ENCODE measurements at places on chromosomes 4 and X.

GRCh38 chrX:13506574-13506973 lies 62.8 kb upstream of the EGFL6 start:
- DNase-seq, result peak; percentile 7

DNA sequence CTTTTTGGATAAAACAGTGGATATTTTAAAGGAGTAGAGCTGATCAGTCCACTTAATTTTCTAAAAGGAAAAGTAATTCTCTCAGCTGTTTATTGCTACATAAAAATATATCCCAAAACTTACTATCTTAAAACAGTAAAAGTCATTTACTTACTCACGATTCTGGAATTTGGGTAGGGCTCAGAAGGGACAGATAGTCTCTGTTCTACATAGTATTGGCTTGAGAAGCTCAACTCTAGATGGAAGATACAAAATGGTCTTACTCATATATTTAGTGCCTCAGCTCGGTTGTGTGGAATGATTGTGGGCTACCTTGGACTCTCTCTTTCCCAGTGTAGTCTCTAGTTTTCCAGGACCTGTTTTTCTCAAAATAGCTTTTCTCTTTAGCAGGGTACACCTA lies 691.5 kb upstream of the POU3F4 start:
- no peak for DNase-seq

- DNase-seq, result no peak
These were observed 54.5 kb downstream of the TRIM2 start for GRCh38 chr4:153258750-153259149.

DNA sequence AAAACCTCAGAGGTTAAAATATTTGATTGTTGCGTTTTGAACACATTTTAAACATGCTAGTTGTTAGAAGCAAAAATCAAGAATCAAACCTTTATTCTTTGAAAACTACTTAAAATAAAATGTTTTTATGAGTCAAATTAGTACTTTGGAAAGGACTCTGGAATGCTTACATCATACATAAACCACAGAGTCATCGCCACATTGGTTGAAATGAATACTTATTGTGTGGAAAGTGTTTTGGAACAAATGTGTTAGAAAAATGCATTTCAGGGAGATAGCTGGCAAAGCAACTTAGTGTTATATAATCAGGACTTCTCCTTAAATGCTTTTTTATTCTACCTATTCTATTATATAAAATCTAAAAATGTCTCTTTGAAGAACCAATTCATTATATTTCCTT lies 49.4 kb upstream of the CAMK2D start:
- no peak for DNase-seq

- no peak for DNase-seq
These were observed 18.8 kb upstream of the MXD4 start for GRCh38 chr4:2280531-2281300.

- no peak for DNase-seq
These were observed 60.9 kb downstream of the ADGRA3 start for GRCh38 chr4:22454955-22455354.

DNA sequence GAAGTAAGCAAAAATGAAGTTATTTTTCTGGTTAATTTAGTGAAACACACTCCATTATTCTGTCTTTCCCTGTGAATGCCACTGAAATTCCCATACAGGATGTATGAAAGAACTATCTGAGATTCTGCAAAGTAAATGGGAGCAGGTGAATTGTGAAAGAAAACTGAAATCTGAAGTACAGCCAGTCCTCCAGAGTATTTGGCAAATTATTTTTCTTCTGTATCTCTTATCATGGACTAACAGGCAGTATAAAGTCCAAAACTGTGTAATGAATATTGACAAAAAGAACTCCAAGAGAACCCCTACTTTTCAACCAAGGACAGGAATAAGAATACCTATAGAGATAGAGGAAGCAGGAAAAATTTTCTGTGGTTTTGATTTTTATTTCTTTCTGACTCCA lies 40.8 kb upstream of the AR start:
- DNase-seq, result no peak

- no peak for DNase-seq
These were observed 139.8 kb downstream of the PTTG2 start for GRCh38 chr4:38099908-38100407.

GRCh38 chr4:33841120-33841519 lies 2403.2 kb downstream of the ARAP2 start:
- DNase-seq, result no peak

- DNase-seq, result no peak
These were observed 462.2 kb downstream of the INPP4B start for GRCh38 chr4:142383800-142384470.

DNA sequence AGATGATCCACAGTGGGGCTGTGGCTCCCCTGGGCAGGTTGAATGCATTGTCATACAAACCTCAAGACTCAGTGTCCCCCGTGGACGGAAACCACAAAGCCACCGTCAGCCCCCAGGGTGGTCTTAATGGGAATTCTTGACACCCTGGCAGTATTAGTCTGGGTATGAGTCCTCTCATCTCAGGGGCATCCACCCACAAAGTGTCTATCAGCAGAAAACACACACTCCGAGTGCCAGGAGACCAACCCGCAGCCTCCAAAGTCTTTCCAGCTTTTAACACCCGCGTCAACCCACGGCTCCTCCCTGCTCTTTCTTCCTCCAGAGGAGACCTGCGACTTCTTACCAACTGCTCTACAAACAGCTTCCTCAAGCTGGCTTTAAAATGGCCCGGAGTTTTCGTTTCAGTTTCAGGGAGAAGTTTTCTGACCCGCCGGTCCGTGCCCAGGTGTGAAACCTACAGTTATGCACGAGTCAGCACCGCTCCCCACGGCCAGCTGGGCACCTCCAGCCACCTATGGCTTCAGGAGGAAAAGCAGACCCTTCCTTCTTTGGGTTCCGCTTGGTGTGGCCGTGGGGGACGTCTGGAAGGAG lies 14.4 kb upstream of the ASMTL start:
- no peak for DNase-seq

GRCh38 chr4:26840786-26841185 lies 19.9 kb upstream of the STIM2 start:
- no peak for DNase-seq

GRCh38 chrX:68511255-68511654 lies 12.4 kb downstream of the YIPF6 start:
- peak; percentile 9 for DNase-seq

DNA sequence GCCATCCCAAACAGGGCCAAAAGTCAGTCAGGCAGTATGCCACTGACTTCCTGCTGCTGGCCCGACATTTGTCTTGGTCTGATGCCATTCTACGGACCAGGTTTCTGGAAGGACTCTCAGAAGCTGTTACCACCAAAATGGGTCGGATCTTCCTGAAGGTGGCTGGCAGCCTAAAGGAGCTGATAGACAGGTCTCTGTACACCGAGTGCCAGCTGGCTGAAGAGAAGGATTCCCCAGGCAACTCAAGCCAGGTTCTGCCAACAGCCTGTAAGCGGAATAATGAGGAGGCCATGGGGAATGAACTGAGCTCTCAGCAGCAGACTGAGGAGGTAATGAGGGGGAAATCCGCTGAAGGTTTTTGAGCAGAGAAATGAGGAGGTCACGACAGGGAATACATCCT lies 95.7 kb downstream of the RTL9 start:
- no peak for DNase-seq

DNA sequence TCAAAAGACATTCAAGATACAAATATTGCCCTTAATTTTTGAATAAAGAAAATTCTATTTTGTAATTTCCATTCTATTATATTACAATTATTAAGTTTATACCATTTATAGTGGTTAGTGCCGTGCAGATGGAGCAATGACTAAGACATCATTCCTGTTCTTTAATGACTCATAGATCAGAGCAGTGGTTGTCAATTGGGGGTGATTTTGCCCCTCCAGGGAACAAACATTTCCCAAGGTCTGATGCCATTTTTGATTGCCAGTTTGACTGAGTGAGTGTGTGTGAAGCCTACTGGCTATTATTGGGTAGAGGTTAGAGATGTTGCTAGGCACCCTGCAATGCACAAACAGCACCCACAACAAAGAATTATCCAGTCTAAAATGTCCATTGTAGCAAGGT lies 97.9 kb upstream of the DDIT4L start:
- DNase-seq, result no peak

DNA sequence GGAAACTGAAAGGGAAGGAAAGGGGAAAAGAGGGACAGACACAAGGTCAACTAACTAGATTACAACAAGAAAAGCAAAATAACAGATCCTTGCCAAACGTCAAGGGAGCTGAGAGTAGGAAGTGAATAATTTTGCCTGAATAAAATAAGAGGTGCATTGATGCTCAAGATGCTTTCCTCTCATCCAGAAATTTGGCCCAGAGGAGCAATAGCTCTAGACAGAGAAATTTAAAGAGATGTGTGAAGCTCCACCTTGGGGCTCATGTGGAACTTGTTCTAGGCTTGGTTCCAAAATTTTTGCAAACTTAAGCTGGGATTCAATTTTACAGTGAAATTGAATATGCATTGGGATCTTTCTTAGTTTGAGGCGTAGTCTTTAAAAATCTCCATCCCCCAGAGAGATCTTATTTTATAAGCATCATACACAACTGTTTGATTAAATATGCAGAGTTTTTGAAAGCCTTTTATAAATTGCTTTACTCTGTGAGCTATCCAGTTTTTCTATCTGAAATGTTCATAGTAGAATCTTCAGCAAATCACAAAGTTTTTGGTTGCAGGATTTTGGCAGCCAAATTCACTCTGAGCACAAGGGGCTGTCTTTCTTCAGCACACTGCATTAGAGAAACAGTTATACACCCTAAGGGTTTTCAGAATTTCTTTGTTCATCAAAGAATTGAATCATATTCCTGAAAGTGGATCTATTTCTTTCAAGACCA lies 1159.5 kb downstream of the ADGRL3 start:
- no peak for DNase-seq

DNA sequence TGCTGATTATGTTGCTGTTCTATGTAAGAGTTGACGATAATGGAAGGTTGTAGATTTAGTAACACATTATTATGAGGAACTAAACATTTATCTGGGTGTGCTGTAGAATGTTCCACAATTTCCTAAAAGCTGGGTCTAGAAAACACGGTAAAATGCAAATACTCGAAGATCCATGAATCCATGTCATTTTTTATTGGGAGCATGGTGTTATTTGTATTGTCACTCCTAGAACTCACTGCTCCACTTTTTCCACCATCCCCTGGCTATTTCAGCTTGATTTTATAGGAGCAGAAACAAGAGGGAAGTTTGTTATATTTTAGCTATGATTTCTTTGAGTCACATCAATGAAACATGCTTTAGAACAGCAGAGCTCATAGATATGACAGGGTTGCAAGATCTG lies 155.0 kb upstream of the ANK2 start:
- no peak for DNase-seq

DNA sequence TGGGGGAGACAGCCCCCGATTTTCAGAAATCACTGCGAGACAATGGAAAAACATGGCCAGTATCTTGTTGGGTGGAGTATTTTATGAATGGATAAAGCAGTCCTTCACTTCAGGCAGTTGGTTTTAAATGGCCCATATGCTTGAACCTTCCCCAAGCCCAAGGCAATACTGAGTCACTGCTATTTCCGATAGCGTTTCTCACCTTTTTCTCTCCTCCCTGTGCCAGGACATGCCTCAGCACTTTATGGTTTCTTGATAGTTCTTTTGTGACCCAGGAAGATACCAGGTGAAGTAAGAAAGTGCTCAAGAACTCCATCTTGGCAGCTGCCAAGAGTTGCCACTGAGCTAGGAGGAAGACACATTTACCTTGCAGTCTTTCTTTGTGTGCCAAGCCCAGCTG lies 26.8 kb upstream of the ESX1 start:
- DNase-seq, result no peak

- no peak for DNase-seq
These were observed 11.0 kb upstream of the COL25A1 start for GRCh38 chr4:109313168-109314133.

GRCh38 chr4:7798178-7798995 lies 141.3 kb downstream of the AFAP1 start:
- DNase-seq, result no peak

DNA sequence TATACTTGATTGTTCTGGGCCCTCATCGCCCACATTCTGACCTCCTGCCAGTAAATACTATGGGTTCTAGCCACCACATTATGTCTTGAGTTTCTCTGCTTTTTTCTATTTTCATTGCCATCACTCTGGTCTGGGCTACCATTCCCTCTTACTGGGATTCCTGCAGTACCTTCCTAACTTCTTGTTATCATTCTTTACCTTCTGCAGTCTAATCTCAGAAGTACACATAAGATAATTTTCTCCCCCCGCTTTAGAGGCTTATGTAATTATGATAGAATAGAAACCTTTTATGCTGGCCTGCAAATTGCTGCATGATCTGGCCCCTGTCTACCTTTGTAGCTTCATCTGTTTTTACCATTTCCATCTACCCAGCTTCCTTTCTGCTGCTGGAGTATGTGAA lies 19.2 kb downstream of the STIM2 start:
- DNase-seq, result no peak

- DNase-seq, result no peak
These were observed 277.7 kb downstream of the ARAP2 start for GRCh38 chr4:35966566-35966965.

GRCh38 chr4:63233671-63234070 lies 1175.6 kb downstream of the TECRL start:
- no peak for DNase-seq

DNA sequence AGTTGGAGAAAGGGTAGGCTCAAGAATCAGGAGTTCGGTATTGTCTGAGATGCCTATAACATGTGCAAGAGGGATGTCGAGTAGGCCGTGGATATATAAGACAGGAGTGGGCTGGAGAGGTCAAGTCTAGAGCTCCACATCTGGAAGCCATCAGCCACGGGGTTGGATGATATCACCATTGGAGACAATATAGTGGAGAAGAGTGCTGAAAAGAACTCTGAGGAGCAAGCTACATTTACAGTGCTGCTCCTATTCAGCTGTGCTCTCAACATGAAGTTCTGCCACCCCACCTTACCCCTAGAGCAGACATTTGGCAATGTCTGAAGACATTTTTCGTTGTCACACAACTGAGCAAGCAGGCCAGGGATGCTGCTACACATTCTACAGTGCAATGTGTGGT lies 20.9 kb upstream of the PLAC1 start:
- DNase-seq, result no peak

GRCh38 chr4:146654687-146655520 lies 16.2 kb downstream of the POU4F2 start:
- no peak for DNase-seq

GRCh38 chr4:15340902-15341732 lies 86.7 kb upstream of the C1QTNF7 start:
- no peak for DNase-seq

GRCh38 chr4:853416-853781 lies 27.5 kb upstream of the CPLX1 start:
- DNase-seq, result no peak

GRCh38 chr4:89416960-89417359 lies 109.4 kb upstream of the GPRIN3 start:
- DNase-seq, result no peak

DNA sequence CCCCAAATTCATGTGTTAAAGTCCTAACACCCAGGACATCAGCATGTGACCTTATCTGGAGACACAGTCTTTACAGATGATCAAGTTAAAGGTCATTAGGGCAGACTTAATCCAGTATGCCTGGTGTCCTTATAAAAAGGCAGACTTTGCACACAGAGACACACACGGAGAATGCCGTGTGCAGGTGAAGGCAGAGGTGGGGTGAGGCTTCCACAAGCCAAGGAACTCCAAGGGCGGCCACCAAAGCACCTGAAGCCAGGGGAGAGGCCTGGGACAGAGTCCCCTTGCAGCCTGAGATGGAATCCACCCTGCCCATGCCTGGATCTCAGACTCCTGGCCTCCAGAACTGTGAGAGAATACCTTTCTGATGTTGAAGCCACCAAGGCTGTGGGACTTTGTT lies 26.1 kb upstream of the SORCS2 start:
- no peak for DNase-seq

GRCh38 chr4:133776961-133777360 lies 424.6 kb downstream of the PABPC4L start:
- DNase-seq, result no peak
